IMR-90 (cell line): ENCODE measurements at places on chromosomes 6 and 20. TPM values are rescaled to one million over a fixed set of nuclear protein-coding genes. Genes with fewer than 3 reads are reported as not detected.
A peak's percentile ranks its signal among the peaks of the same experiment; 100 is the strongest.

Gene FAXC
- 1.1 and 1.9 TPM in 2 replicates for total RNA-seq

Gene SLC22A7
- total RNA-seq, result not detected in 2 replicates

Gene SLC13A3
- 2.5 and 2.8 TPM in 2 replicates for total RNA-seq

Gene HAO1
- not detected in 2 replicates for total RNA-seq

Gene DSE
- total RNA-seq, result 132 and 154 TPM in 2 replicates

Gene PDE10A
- 12.4 and 15.8 TPM in 2 replicates for total RNA-seq

Gene GPSM3
- total RNA-seq, result 3.0 and 3.9 TPM in 2 replicates

Gene THBD
- total RNA-seq, result under 0.01 TPM in 1 of 2 replicates, not detected in the other

Gene FGD2
- not detected in 2 replicates for total RNA-seq

Gene LGSN
- total RNA-seq, result not detected in 2 replicates

DNA sequence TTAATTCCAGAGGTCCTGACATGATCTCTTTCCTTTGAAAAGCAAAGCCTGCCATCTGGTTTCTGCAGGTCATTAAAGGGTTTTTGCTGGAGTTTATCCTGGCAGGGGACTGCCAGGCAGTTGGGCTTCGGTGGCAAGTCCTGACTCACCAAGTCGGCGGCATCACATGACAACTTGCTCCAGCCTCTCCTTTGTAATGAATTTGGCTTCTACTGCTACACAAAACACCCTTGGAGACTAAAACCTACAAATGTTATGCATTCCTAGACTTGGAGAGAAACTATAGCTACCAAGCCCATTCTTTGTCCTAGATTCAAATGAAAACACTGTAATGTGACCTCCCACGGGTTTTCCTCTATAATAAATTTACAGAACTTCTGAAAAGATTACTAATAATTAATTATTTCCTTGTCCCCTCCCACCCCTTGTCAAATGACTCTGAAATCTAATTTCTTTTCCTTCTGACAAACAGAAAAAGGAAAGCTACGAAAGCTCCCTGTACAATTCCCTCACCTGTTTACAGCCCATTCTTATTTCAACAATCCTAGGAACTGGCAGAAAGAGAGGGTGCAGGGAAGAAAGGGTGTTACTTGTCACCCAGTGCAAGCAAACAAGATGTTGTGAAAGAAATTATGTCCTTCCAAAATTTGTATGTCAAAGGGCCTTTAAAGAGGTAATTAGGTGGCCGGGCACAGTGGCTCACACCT lies 62.9 kb downstream of the QRSL1 start:
- no peak overlapping the region for H3K27ac ChIP-seq
- H3K27me3 ChIP-seq, result peaks cover 19% of the 10 kb centered on the region
- peak; percentile 15 for DNase-seq
- no peak overlapping the region for H3K4me3 ChIP-seq
- H3K4me1 ChIP-seq, result no peaks in the 10 kb centered on the region

DNA sequence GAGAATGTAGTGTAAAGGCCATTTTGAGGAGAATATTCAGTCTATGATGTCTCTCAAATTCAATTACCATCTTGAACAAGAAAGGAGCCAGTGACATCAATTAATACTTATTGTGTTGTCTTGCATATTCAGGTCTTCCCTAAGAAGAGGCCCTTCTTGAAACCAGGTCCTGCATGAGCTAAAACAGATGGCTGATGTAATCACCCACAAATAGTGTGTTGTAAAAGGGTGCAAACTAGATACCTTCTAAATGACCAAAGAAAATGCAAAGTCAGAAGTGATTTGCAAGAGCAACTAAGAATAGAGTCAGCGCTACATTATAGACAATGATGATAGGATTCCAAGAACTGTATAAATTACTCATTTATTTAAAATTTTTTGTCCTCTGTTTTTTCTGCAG lies 97.0 kb downstream of the BTBD3 start:
- H3K36me3 ChIP-seq, result no peaks in the 10 kb centered on the region
- H3K27me3 ChIP-seq, result no peaks in the 10 kb centered on the region; the same call in 1 of the 2 replicates
- H3K4me1 ChIP-seq, result no peaks in the 10 kb centered on the region
- H3K4me3 ChIP-seq, result no peak overlapping the region
- DNase-seq, result no peak

- H3K27me3 ChIP-seq, result no peaks in the 10 kb centered on the region
- H3K4me3 ChIP-seq, result peak overlapping the region; percentile 63
- peak overlapping the region; percentile 52 for H3K27ac ChIP-seq
- H3K36me3 ChIP-seq, result peaks cover 9% of the 10 kb centered on the region
- H3K4me1 ChIP-seq, result no peaks in the 10 kb centered on the region
Observed at GRCh38 chr6:71420693-71421328, 132.2 kb downstream of the OGFRL1 start.

DNA sequence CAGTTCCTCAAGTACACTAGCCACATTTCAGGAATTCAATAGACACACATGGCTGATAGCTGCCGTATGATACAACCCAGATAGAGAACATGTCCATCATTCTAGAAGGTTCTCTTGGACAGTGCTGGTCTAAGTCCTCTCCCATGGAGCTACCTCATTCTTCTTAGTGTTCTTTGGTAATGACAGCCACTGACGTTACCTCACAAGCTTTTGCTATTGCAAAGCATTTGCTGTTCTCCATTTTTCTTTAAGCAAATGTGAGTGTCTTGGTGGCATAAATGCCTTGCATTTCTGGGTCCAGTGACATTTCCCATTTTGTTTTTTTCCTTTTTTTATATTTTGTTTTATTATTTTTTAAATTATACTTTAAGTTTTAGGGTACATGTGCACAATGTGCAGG lies 8.3 kb upstream of the CEBPB start:
- H3K36me3 ChIP-seq, result no peaks in the 10 kb centered on the region
- no peak for DNase-seq
- peaks cover 1% of the 10 kb centered on the region; the same call in 1 of the 2 replicates for H3K4me1 ChIP-seq
- no peaks in the 10 kb centered on the region for H3K27me3 ChIP-seq
- H3K27ac ChIP-seq, result no peak overlapping the region

- peak overlapping the region; percentile 89 for H3K27ac ChIP-seq
- no peaks in the 10 kb centered on the region for H3K27me3 ChIP-seq
- H3K36me3 ChIP-seq, result no peaks in the 10 kb centered on the region
- H3K4me1 ChIP-seq, result peaks cover 43% of the 10 kb centered on the region
Observed at GRCh38 chr20:35317416-35318210, 25.4 kb upstream of the FAM83C start.

DNA sequence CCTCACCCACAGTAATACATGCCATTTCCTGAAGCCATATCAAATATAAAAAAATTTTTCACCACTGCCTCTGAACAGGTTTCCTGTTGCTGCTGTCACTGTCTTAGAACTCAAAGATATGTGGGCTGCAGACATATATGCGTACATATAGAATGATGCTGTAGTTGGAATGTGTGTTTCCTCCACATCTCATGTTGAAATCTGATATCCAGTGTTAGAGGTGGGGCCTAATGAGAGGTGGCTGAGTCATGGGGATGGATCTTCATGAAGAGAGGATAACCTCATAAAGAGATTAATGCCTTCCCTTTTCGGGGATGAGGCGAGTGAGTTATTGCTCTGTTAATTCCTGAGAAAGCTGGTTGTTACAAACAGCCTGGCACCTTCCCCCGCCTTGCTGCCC lies 7.7 kb upstream of the SCP2D1 start:
- no peak overlapping the region for H3K27ac ChIP-seq
- H3K36me3 ChIP-seq, result no peaks in the 10 kb centered on the region
- DNase-seq, result peak; percentile 41
- no peak overlapping the region for H3K4me3 ChIP-seq

DNA sequence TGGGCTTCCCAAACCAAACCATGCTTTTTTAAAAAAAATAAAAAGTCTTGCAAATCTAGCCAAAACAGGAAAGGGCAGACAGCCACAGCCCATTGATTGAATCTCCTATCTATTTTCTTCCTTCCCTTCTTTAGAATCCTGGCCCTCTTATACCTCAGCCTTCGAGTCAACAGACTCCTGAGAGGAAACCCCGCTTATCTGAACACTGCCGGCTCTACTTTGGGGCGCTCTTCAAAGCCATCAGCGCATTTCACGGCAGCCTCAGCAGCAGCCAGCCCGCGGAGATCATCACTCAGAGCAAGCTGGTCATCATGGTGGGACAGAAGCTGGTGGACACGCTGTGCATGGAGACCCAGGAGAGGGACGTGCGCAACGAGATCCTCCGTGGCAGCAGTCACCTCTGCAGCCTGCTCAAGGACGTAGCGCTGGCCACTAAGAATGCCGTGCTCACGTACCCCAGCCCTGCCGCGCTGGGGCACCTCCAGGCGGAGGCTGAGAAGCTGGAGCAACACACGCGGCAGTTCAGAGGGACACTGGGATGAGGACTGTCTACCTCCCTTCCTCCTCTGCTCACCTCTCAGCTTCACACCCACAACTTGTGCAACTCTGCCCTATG lies 10.1 kb upstream of the RTF2 start:
- H3K36me3 ChIP-seq, result peaks cover 21% of the 10 kb centered on the region; the same call in 1 of the 2 replicates
- no peaks in the 10 kb centered on the region for H3K4me1 ChIP-seq
- no peaks in the 10 kb centered on the region for H3K27me3 ChIP-seq
- no peak overlapping the region for H3K4me3 ChIP-seq
- no peak for DNase-seq

- DNase-seq, result peak; percentile 12
- no peak overlapping the region for H3K4me3 ChIP-seq
- no peaks in the 10 kb centered on the region for H3K27me3 ChIP-seq
- no peaks in the 10 kb centered on the region for H3K36me3 ChIP-seq
- H3K27ac ChIP-seq, result no peak overlapping the region
Observed at GRCh38 chr6:2132416-2132815, 113.0 kb downstream of the GMDS start.

DNA sequence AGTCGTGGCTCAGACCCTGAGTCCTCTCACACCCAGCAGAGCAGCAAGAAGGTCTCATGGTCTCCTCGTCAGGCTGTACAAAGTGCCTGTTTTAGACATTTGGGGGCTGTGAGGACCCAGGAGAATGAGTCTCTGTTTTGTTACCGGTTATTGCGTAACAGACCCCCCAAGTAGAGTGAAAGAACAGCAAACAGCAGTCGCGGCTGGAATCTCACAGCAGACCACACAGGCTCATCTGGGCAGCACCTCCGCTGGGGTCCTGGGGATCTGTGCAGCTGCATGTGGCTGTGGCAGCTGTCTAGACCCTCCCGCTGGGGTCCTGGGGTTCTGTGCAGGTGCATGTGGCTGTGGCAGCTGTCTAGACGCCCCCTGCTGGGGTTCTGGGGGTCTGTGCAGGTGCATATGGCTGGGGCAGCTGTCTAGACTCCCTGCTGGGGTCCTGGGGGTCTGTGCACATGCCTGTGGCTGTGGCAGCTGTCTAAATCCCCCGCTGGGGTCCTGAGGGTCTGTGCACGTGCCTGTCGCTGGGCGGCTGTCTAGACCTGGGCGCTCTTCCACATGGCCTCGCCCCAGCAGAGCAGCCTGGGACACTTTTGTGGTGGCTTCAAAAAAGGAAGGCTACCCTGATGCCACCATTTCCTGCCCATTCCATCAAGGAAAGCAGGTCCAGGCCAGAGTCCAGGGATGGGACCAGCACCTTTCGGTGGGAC lies 24.7 kb downstream of the ENTPD6 start:
- no peaks in the 10 kb centered on the region for H3K27me3 ChIP-seq
- no peak overlapping the region for H3K27ac ChIP-seq
- H3K36me3 ChIP-seq, result peaks cover 21% of the 10 kb centered on the region
- H3K4me3 ChIP-seq, result no peak overlapping the region
- peaks cover 8% of the 10 kb centered on the region for H3K4me1 ChIP-seq
- no peak for DNase-seq

GRCh38 chr6:20279051-20279450 lies 66.8 kb upstream of the MBOAT1 start:
- no peak overlapping the region for H3K4me3 ChIP-seq
- H3K27me3 ChIP-seq, result peaks cover 17% of the 10 kb centered on the region
- no peaks in the 10 kb centered on the region for H3K36me3 ChIP-seq
- DNase-seq, result no peak
- H3K27ac ChIP-seq, result no peak overlapping the region

- peak; percentile 84 for DNase-seq
- H3K4me1 ChIP-seq, result peaks cover 15% of the 10 kb centered on the region
- H3K36me3 ChIP-seq, result no peaks in the 10 kb centered on the region
- peak overlapping the region; percentile 88 for H3K27ac ChIP-seq
- H3K4me3 ChIP-seq, result peak overlapping the region; percentile 2; the same call in 1 of the 2 replicates
Observed at GRCh38 chr20:8853805-8854338, 215.0 kb upstream of the PLCB4 start.

DNA sequence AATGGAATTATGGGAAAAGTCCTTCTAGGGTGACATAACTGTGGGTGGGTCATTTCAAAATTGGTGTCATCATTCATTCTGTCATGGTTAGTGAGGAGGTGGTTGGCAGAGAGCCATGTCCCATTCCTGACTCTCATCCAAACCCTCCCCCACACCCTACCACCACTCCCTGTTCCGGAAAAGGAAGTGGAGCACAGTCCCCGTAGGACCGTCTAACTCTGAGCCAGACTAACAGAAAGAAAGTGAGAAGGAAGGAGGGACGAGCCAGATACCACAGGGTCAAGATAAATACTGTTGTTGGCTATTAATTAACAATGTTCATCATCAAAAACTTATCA lies 4.8 kb downstream of the TRIM10 start:
- peaks cover 25% of the 10 kb centered on the region for H3K27me3 ChIP-seq
- no peak for DNase-seq
- no peaks in the 10 kb centered on the region for H3K4me1 ChIP-seq
- H3K36me3 ChIP-seq, result no peaks in the 10 kb centered on the region
- no peak overlapping the region for H3K4me3 ChIP-seq
- no peak overlapping the region for H3K27ac ChIP-seq

- H3K36me3 ChIP-seq, result peaks cover 29% of the 10 kb centered on the region
- no peak for DNase-seq
- peaks cover 24% of the 10 kb centered on the region for H3K4me1 ChIP-seq
- no peaks in the 10 kb centered on the region for H3K27me3 ChIP-seq
- peak overlapping the region; percentile 55; the same call in 1 of the 2 replicates for H3K27ac ChIP-seq
Observed at GRCh38 chr20:19806806-19807190, 48.7 kb downstream of the RIN2 start.
